ENCODE measurements at places on chromosomes 2 and 18.
A peak's percentile ranks its signal among the peaks of the same experiment; 100 is the strongest.

DNA sequence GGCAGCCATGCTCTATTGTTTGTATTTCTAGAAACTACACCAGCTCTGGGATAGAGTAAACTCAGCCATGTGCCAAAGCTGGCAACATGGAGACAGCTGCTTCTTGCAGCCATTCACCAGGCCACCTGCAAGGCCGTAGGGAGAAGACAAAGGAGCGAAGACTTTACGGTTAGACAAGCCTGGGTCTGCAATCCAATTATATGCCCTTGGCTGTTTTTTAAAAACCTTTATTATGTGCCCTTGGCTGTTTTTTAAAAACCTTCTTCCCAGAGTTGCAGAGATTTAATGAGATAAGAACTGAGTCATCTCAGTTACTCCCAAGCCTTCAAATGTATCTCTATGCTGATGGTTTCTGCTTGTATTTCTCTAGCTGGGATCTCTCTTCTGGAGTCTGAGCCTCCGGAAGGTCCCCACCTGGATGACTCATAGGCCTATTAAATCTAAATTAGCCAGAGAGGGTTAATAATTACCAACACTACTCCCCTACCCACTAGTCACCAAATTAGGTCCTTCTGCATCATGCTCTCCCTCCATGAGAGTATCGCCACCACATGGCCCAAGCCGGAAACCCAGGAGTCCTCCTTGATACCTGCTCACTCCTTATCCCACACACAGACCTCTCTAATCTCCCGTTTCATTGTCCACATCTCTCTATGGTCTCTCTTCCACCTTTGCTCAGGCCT, 17.5 kb upstream of the DPP4 start:
- DNase-seq = no peak

DNA sequence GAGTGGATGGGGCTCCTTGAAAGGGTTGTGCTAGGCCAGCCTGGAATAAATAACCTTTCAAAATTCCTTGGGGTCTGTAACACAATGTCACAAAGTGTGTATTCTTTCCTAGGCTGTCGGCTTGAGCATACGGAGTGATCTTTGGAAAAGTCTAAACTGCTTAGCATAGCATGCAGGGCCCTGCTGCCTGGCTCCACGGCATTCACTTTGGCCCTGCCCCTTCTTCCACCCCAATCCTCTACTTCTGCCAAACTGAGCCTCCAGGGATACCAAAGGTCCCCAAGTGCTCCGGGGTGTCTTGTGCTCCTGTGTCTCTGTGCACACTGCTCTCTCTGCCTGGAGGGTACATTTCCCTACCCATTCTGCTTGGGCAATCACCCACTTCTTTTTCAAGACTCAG, 196.1 kb downstream of the LTBP1 start:
- no peak for DNase-seq

DNA sequence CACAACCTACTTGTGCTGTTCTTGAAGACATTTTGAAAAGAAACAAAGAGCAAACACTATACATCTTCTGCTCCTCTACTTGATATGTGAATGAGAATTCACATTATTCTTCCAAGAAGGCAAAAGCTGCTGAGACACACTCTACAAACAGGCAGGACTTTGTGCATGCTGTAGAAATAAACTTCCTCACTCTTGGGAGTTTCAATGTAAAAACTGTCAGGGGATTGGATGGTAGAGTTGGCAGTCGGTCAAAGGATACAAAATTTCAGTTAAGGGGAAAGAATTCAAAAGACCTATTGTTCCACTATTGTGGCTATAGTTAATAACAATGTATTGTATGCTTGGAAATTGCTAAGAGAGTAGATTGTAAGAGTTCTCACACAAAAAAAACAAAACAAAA, 196.3 kb downstream of the MC4R start:
- no peak for DNase-seq

DNA sequence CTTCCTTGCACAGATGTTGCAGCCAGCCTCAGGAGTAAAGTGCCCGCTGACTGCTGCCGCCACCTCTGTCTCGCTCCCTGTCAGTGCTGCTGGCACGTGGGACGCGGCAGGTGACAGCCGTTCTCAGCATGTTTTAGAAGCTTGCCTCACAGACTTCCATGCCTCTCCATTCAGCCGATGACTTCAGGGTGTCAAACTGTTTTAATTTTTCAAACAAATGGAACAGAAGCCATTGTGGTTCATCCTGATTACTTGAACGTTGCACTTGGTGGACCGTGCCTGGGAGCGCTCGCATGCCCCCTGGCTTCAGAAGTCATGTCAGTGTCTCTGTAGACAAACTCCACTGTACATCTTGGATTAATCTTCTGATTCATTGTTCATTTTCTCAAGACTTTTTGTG, 62.7 kb upstream of the EML6 start:
- peak; percentile 24 for DNase-seq

DNA sequence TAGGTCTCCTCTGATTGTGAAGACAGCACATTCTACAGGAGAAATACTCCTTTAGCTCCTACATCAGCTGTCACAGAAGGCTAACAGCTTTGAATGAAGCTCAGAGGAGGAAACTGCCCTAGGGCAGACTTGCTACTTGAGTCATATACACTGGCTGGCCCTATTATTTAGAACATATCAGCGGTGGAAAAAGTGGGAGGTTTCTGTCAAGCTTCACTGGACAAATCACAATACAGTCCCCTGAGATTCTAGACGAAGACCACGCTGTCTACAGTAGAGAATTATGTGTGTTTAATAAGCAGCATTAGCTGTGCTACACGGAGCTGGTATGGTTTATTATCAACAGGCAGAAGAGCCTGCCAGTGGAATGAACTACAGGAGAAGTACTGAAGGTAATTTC, 230.9 kb upstream of the FSIP2 start:
- DNase-seq = no peak

DNA sequence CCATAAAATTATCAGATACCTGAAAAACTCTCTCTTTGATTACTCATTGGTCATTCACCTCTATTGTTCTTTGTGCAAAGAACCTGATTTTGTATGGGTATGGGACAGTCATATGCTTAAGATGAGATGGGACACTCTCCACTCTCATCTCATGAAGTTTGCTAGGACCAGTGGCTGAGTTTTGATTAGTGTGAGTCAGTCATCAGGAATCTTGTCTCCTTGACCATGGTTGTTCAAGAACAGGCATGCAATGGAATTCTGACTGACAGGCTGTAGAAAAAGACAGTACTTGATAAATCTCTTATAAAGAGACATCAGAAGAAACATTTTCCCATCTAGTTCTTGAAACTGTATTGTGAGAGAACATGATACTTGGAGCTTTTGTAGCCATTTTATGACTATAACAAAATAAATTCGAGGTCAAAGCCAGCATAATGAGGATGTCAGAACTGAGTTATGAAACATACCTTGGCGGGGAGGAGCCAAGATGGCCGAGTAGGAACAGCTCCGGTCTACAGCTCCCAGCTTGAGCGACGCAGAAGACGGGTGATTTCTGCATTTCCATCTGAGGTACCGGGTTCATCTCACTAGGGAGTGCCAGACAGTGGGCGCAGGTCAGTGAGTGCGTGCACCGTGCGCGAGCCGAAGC, 367.0 kb downstream of the NR4A2 start:
- no peak for DNase-seq

- DNase-seq = peak; percentile 76
Observed at GRCh38 chr2:20052861-20053281, 1.4 kb upstream of the LAPTM4A start.

Measured in fibroblast of skin of scalp (primary cell).